Ureter (tissue), 1 donor: ENCODE measurements at places on chromosomes 1 and 21.

- no peak for DNase-seq
Measured at GRCh38 chr1:97524211-97524610, 396.6 kb downstream of the DPYD start.

DNA sequence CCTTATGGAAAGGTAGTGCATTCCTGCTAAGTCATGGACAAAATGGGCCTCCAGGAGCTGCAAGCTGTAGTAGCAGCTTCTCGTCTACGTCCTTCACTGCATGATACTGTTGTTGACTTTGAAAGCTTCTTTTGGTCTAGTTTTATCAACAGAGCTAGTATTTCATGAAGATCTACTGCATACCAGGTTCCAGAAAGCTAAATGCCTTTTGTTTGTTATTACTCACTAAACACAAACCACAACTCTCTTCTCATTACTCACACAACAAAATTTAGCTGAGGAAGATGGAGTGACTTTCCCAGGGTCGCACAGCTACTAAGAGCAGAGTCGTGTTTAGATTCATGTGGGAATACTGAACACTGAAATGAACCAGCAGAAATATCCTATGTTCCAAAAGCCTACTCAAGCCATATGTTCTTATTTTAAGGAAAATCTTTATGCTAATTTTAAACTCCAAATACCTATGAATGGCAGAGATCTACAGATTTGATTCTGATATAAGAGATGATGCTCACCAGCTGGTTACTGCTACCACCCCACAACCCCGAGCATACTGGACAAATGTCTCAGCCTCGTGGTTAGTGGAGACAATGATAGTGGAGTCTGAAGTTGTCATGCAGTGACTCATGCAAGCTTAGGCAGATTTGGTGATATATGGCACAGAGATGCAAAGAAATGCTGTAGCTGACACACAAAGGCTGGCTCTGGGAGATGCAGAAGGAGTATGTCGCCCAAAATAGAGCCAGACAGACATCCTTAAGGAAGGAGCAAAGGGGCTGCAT is 20.6 kb downstream of the PGBD2 start:
- no peak for DNase-seq

- no peak for DNase-seq
Measured at GRCh38 chr1:58456470-58456869, 90.1 kb downstream of the OMA1 start.

DNA sequence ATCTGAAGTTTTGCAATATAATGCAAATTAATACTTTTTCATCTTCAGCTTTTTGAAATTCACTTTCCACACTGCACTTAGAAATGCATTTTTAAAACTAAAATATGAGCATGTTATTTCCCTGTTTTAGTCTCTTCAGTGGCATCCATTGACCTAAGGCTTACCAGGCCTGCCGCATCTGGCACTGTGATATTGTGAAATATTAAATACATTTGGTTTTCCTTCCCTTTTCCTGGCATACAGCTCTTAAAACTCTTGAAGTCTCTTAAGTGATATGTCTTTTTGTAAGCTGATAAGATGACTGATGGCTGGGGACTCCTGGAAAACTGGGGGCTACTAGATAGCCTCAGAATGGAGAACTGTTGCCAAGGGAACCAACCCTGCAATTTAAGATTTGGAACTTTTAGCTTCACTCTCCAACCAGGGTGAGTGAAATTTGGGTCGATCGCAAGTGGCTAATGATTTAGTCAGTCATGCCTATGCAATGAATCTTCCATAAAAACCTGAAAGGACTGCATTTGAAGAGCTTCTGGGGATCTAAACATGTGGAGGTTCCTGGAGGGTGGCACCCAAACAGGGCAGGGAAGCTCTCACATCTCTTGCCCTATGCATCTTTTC is 75.5 kb upstream of the PDC start:
- DNase-seq = no peak

GRCh38 chr1:231046730-231047395 is 6.8 kb upstream of the FAM89A start:
- DNase-seq = no peak

DNA sequence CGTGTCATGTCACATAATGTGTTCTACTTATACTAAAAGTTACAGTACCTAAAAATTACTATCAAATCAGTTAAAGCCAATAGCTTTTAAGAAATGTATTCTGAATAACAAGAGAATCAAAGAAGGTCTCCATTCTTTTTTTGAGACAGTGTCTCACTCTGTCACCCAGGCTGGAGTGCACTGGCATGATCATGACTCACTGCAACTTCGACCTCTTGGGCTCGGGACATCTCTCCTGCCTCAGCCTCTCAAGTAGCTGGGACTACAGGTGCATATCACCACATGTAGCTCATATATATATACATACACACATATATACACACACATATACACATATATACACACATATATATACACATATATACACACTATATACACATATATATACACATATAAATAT is 20.1 kb downstream of the COP1 start:
- DNase-seq = no peak

- DNase-seq = no peak
Measured at GRCh38 chr1:194040496-194040895, 854.1 kb upstream of the B3GALT2 start.

GRCh38 chr1:174682419-174683008 is 234.8 kb downstream of the GPR52 start:
- DNase-seq = no peak

DNA sequence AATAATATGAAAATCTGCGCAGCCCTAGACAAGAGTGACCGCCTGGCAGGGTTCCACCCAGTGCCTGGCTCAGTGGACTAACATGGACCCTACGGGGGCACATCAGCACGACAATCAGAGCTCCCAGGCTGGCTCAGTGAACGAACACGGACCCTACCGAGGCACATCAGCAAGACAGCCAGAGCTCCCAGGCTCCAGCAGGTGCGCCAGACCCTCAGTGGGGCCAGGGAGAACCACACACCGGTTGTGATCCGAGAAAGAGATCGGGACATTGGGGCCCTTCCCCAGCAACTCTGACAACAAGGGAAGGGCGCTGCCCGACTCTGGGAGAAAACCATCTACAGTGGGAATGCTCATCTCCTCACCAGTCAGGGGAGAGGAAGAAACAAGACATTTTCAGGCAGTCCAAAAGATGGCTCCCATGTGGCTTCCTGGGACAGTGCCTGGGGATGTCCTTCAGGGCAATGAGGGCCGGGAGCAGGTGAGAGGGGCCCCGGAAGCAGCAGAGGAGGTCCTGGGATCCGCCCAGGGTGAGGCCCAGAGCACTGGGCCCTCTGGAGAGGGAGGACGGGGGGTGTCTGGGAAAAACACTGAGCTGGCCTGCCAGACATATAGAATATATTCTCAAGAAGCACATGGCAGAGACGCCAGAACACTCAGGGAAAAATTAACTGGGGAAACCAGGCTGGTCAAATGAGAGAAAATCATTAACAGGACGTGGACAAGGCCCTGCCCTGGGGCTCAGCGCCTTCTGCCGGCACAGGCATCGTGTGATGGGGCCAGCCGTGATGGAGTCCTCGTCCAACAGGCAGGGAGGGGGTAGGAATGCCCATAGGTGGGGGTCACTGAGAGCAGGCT is 4.8 kb downstream of the ARHGEF16 start:
- DNase-seq = no peak

DNA sequence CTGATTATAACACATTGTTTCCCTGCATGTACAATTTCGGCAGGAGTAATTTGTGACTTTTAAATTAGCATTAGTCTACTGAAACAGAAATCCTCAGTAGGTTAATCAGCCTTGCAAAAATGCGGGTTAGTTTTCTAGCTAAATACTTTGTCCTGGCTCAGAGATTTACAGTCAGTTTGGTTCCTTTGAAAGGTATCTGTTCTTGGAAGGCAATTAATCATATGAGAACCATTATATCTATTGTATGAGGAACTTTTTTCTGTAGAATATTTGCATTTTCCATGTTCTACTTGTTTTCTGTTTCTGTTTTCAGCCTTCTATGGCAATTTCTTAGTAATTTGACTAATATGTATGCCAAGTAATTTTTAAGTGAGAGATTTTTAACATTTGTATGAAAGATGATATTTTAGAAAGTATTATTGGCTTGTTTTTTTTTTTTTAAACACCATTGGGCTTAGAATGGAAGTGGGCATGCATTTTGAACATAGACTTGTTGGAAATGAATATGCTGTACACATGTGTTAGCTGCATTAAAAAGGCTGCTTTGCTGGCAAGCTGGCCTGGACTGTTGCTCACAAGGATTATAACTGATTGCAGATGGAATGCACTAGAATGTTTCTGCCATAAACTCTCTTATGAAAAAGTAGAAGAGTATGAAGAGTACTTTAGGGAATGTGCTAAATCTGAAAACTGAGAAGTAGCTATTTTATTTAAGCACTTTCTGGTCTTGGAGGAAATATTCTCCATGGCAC is 26.2 kb downstream of the KIF1B start:
- DNase-seq = no peak

- DNase-seq = no peak
Measured at GRCh38 chr1:198068285-198068684, 88.5 kb upstream of the NEK7 start.

DNA sequence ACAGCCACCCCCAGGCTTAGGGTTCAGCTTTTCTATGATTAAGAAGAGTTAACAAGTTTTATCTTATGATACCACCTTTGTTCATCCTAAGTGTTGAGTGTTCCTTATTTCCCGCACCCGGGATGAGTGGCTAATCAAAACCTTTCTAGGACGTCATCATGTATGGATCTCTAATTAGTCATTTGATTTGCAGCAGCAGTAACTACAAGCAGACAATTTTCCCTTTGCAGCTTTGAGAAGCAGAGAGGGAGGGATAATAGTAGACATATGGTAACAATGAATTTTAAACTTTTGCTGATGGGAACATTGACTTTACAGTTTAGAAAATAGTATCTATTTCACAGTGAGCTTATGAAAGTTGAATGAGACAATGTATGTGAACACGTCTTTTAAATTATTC is 30.8 kb upstream of the SLC35F3 start:
- DNase-seq = no peak

DNA sequence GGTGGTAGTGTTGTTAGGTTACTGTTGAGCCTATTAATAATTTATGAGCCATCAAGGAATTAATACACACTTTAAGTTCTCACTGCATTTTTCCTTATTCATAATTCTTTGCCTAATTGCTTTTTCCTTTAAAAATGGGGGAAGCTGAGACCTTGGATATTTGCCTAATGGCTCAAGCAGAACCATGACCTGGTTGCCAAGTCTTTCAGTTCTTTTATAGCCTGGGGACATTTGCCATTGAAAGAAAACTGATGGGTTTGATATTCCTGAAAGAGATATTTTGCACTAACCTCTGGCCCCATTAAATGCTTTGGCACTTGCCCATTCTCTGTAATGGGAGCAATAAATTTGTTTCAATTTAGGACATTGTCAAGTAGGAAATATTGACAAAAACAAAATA is 18.5 kb upstream of the LRRC53 start:
- DNase-seq = no peak

GRCh38 chr1:2404890-2405511 is 7.4 kb downstream of the PEX10 start:
- no peak for DNase-seq

DNA sequence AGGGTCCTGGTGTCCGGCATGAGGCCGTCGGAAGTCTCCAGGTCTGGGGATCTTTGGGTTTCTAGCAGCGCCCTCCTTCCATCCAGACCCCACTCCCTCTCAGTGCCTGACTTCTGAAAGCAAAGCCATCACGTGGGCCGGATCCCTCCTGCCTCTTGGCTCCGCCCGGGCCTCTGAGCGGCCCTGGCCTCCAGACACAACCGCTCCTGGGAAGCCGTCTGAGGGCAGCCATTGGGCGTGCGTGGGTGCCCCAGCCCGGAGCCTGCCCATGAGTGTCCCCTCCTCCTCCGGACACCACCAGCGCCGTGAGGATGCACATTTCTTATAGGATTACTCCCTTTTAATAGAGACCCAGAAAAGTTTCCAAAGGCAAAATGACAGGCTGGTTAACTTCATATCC is 137.0 kb upstream of the ARHGEF16 start:
- no peak for DNase-seq

DNA sequence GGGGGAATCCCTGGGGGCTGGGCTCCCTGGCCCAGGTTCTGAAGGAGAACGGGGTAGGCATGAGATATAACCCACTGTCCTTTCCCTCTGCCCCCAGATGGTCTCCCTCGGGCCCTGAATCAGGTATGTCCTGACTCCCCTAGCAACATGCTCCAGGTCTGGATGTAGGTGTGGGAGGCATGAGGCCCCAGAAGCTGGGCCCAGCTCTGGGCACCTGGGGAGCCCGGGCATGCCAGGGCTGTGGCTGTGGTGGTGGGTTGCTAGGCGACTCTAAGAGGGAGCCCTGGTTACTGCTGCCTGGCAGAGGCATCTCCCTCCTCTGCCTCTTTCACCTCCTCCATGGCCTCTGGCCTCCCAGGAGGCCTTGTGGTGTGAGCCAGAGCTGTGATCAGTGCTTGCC is 16.2 kb downstream of the FOXO6 start:
- no peak for DNase-seq

GRCh38 chr1:99503276-99503747 is 142.6 kb upstream of the PALMD start:
- DNase-seq = no peak

- DNase-seq = no peak
Measured at GRCh38 chr1:34771573-34772371, 9.2 kb upstream of the GJB3 start.

DNA sequence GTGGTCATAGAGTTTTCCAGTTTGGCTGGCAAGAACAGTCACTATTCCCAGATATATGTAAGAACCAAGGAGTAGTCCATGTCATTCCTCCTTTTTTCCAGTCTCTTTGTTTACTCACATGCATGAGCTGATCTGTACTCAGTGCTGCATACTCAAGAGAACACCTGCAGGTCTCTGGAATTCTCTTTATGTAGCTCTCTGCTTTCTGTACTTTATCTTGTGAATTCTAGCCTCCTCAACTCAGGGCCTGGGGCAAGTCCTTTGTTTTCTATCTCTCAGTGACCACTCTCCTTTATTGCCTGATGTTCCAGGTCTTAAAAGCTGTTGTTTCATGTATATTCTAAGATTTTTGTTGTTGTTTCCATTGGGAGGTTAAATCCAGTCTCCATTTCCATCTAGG is 478.9 kb downstream of the DPYD start:
- DNase-seq = no peak

DNA sequence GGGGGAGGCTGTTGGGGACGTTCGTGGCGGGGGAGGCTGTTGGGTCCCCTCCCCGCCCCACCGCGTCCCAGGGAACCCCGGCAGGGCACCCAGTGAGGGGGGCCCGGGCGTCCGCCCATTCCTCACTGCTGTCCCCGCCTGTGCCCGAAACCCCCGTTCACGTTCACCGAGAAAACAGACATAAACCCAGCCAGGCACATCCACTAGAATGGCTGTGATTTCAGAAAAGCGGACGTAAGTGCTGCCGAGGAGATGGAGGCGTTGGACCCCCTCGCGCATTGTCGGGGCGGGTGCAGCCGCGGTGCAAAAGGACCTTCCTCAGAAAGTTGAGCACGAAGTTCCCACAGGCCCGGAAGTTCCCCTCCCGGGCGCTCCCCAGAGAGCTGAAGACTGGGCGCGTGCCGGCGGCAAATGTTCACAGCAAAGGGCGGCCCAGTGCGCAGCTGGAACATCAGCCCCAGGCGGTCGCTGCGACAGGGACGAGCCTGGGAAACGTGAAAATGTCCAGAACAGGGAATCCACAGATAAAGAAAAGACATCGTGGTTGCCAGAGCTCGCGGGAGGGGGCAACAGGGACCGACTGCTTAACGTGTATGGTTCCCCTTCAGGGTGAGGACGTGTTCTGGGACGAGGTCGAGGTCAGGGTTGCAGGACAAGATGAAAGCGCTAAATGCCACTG is 18.5 kb upstream of the SAMD11 start:
- peak; percentile 73 for DNase-seq

GRCh38 chr1:205998457-205999241 is 4.5 kb downstream of the RAB7B start:
- peak; percentile 38 for DNase-seq
